Stimulated activated CD8-positive, alpha-beta memory T cell treated with anti-CD3 and anti-CD28 coated beads, Interleukin-15, amount 100 ng/mL, for 1 hour (primary cell): ENCODE measurements at places on chromosomes 1 and 21.

GRCh38 chr1:32903991-32904785, 3.0 kb upstream of the TMEM54 start:
- no peak for DNase-seq

DNA sequence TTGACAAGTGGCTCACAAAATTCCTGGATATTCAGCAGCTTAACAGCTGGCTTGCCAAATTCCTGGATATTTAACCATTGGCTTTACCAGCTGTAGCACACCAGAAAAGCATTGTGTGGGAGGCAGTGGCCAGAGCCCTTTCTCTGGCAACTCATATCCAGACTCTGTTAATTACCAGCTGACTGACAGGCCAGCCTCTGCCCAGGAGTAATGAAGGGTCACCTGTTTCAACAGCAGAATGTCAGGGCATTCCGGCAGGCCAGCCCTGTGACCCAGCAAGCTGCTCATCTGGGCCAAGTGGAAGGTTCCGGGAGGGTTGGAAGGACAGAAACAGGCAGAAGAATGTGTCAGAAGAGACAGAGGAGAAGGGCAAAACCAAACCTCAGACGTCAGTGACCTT, 35.2 kb upstream of the KIRREL1 start:
- no peak for DNase-seq

- DNase-seq: no peak
Observed at GRCh38 chr1:211548321-211549091, 30.5 kb downstream of the SLC30A1 start.

GRCh38 chr1:29391362-29391880, 155.1 kb downstream of the PTPRU start:
- no peak for DNase-seq

DNA sequence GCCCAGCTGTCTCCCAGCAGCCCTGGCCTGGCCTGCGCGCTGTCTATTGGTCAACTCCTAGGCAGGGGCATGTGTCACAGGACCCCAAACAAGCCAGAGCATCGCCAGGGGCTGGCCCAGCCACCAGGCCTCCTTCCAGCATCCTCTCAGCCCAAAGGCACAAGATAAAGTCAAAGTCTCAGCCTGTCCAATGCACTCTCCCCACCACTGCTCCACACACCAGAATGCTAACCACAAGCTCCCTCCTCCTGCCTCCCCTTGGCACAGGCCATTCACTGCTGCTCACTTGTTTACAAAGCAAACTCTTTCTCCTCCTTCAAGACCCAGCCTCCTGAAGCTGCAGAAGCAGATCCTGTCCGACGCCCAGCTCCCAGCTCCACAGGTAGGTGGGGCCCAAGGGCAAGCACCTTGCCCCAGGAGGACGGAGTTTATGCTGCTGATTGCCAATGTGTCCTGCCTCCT, 133.4 kb downstream of the DMRTB1 start:
- no peak for DNase-seq

DNA sequence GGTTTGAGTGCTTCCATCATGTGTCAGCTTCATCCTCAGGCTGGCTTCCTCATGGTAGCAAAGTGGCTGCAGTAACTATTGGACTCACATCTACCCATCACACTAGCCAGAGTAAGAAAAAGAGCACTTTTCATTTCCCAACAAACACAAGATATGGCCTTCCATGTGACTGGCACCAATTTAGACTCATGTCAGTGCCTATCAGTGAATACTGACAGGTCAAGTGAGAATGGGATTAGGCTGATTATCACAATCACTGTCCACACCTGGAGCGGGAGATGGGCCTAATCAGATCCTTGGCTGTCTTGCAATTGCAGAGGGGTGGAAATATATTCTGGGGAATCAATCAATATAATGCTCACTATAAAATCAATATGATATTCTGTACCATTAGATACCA, 2.9 kb upstream of the RABGAP1L start:
- no peak for DNase-seq

- DNase-seq: no peak
Observed at GRCh38 chr1:75632350-75632949, 21.5 kb upstream of the SLC44A5 start.

DNA sequence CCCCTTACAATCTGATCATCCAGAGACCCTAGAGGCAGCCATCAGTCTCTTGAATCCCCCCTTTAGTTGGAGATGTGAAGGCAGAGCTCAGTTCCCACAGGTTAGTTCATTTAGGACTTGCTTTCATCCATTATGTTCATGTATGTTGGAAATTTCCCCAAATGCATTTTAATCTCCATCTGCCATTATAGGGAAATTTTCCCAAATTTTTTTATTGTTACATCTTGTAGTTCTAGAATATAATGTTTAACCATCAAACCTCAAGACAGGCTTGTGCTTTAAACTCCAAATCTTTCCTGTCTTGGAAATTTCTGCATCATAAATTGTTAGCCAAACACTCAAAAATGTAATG, 68.4 kb downstream of the RRAGC start:
- no peak for DNase-seq

GRCh38 chr1:162944974-162945674, 84.1 kb upstream of the CCDC190 start:
- DNase-seq: no peak

DNA sequence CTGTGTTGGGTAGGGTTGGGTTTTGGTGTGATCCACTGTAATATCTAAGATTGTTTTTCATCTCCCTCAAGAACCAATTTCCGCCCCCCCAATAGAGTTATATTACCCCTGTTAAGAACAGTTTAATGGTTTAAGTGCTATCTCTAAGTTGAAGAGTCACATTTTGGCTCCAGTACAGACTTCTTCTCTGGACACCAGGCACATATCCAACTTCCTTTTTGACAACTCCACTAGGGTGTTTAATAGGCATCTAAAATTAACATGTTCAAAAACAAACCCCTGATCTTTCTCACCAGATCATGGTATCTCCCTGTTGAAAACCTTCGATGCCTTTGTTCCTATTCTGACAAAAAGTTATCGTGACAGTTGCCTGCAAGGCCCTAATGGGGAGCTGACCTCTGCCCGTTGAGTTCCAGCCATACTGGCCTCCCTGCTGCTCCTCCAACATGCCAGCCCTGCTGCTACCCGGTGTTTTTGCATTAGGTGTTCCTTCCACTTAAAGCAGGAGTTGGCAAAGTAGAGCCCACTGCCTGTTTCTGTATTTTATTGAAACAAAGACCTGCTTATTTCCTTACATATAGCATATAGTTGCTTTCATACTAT, 18.6 kb downstream of the USP24 start:
- DNase-seq: no peak

- no peak for DNase-seq
Observed at GRCh38 chr1:151853411-151853943, at the start of gene THEM5. Gene THEM5, minus strand, starts transcription at chr1:151853712. Its CDS starts 147 bp downstream, at chr1:151853565.

- no peak for DNase-seq
Observed at GRCh38 chr1:199067483-199067882, 428.6 kb downstream of the PTPRC start.

DNA sequence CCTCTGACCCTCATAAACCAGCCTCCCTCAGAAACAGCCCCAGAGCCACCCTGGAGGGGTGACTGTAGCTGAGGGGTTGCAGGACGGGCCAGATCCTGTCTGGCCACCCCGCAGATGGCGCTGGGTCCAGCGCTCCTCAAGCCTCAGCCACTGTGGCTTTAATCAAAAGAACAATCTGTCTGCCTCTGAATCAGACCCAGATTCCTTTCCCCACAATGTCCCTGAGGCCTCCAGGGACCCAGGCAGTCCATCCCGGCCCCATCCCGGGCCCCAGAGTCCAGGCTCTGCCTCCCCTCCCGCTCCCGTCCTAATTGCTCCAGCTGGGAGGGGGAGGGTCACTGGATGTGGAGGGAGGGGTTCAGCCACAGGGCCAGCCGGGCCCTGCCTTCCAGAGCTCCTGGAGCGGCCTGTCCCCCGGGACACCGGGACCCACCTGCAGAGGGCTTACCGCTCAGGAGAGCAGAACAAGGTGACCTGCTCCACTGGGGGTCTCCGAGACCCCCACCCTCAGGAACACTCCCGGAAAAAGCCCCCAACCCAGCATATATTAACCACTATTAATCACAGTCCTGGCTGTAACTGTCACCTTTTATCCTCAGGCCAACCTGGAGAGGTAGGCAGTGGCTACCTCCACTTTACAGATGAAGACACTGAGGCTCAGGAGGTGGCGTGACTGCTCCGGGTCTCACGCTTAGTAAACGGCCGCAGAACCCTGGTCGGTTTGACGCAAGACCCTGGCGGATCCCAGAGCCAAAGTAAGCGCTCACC, 836 bp upstream of the FBLIM1 start:
- no peak for DNase-seq

DNA sequence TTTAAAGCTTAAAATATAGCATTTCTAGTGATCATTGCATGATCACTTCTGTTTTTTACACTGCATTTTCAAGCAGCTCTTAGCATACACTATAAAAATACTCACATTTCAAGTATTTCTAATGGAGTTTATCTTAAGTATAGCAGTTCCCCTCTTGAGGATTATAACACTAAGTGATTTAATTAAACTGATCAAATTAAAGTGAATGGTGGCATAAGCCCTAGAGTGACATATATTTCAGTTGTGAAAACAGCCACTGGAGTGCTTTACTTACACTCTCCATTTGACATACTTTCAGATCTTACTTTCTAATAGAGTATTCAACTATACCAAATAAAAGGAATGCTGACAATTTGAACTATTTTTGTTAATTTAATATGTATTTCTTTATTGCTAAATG, 623.3 kb upstream of the TMPRSS15 start:
- DNase-seq: no peak

DNA sequence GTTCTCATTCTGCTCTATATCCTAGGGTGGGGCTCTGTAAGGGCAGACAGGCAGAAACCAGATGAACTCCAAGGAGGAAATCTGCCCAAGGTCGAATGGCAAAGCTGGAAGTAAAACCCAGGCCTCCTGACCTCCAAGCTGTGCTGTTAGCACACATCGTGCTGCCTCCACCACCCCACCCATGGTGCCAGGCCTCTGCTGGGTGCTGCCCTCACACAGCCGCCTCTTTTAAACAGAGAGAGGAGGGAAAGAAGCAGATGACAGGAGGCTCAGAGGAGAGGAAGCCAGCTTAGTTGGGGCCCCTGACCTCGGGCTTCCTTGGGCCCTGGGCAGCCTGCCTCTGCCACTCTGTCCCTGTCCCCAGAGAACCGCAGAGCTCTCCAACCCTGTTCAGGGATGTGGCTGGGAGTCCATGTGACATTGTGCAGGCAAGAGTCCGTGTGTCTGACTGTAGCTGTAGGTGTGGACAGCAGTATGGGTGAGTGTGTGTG, 1.1 kb downstream of the SYNC start:
- DNase-seq: no peak

GRCh38 chr1:174028495-174028894, 6.3 kb upstream of the RC3H1 start:
- no peak for DNase-seq

DNA sequence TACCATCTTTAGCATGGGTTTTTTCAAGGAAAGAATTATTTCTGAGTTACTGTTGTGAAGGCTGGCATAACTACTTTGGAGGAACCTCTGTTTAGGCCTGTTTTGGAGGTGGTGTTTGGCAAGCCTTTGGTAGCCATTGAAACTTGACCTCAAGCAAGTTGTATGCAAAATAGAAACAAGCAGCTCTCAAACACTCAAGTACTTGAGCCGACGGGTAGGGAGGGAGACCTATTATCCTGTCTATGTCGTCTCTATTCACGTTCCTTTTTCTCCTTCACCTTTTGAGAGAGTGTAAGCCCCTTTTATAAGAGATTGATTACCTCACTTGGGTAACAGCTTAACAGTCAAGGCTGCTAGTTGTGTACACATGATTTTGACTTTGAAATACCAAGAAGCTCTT, 878.3 kb upstream of the CXADR start:
- no peak for DNase-seq

DNA sequence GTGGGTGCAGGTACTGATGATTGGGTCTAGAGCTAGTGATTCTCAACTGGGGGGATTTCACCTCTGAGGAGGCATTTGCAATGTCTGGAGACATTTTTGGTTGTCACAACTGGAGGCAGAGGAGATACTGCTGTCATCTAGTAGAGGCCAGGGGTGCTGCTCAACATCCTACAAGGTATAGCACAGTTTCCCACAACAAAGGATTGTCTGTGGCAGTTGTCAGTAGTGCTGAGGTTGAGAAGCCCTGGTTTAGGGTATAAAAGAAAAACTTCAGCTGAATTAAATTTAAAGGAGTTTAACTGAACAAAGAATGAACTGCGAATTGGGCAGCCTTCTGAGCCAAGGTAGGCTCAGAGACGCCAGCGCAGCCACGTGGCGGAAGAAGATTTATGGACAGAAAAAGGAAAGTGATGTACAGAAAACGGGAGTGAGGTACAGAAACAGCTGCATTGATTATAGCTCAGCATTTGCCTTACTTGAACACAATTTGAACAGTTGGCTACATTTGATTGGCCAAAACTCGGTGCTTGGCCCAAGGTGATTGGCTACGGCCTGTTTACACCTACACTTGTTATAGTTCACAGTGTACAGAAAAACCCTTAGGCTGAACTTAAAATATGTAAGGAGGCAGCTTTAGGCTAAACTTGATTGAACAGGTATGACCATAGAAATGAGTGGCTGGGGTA, 40.4 kb downstream of the MPZL1 start:
- no peak for DNase-seq

DNA sequence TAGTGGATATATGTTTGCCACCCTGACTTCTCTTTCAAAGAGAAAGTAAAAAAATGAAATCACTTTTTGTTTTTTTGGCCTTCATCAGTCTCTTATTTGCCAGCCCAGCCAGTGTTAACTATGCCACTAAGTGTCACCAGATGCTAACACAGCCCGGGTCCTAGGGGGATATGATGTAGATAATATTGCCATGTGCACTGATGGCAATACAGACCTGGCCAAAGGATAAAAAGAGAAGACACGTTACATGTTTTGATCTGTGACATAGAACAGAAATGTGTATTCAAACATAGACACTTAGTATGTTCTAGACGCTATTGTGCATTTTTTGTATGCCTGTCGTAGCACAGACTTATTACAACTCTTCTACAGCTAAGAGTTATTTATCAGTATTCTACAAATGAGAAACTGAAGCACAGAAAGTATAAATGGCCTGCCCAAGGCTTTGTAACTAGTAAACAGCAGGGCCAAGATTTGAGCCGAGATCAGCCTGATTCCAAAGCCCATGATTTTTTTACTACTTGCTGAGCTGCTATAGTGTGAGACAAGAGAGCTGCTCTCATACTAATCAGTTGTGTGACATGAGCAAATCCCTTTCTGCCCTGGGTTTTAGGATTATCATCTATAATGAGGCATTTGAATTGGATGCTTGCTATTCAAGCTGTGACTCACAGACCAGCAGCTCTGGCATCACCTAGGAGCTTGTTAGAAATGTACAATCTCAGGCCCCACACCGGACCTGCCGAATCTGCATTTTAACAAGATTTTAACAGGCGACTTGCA, 6.3 kb downstream of the LRRC53 start:
- no peak for DNase-seq

GRCh38 chr1:84959294-84959693, 37.6 kb downstream of the MCOLN2 start:
- DNase-seq: no peak

- no peak for DNase-seq
Observed at GRCh38 chr1:172212124-172212523, 208.4 kb upstream of the C1orf105 start.

DNA sequence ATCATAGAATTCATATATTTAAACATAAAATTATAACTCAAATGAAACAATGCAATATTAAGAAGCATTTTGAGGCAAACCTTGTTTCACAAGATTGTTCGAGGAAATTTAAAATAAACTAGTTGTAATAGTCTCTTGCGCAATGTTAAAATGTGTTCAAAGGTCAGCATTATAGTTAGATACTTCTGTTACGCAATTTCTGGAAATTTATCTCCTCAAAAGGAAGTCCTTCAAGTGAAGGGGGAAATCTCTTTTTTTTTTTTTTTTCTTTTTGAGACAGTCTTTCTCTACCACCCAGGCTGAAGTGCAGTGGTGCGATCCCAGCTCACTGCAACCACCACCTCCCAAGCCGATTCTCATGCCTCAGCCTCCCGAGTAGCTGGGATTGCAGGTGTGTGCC, 52.1 kb downstream of the FMO4 start:
- DNase-seq: no peak
